Esophagus mucosa (tissue), 1 donor: ENCODE measurements at places on chromosomes 3 and 15.

GRCh38 chr3:19960696-19961095, 13.8 kb downstream of the RAB5A start:
- no peak for ATAC-seq

DNA sequence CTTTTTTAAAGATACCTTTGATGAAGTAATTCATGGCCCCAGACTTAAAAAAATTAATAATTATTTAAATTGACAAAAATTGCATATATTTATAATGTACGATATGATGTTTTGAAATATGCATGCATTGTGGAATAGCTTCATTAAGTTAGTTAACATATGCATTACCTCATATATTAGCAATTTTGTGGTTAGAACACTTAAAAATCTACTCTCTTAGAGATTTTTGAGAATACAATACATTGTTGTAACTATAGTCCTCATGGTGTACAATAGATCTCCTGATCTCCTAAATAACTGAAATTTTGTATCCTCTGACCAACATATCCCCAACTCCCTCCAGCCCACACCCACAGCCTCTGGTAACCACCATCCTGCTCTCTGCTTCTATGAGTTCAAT, 104.1 kb downstream of the PEX5L start:
- ATAC-seq = no peak

DNA sequence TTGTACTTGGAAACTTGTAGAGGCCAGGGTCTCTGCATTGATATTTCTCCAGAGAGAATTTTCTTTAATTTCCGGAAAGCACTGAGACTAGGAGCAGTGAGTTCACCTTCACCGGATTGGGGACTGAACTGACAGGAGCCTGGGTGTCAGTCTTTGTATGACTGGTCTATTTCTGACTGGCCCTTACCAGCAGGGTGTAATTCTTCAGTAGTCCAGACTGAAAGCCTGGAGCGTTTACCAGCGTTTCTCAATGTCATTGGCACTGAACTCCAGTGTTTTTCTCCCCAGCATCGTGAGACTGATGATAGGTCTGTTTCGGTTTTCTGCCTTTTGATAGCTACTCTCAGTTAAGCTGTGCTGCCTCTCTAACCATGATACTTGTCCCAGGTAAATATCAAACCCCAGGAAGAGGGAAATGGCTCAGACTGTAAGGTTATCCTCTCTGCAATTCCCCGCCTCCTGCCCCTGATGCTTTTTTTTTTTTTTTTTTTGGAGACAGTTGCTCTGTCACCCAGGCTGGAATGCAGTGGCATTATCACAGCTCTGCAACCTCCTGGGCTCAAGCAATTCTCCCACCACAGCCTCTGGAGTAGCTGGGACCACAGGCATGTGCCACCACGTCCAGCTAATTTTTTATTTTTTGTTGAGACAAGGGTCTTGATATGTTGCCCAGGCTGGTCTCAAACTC, 103.6 kb downstream of the CACNA2D3 start:
- ATAC-seq = no peak

DNA sequence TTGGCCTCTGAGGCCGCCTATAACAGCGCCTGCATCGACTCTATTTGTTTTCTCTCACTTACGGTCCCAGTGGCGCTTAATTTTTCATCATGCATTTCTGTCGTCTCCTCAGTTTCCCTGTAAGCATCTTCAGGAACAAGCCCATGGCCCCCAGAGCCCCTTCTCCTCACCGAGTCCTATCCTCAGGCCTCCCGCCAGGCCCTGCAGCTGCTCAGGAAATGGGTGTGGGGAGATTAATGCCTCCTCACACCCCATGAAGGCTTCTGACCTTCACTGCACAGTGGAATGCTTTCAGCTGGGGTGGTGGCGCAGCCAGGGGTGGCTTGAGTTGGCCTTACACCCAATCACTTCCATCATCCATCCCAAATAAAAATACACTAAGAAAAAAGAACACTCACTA, 260.4 kb downstream of the FAM43A start:
- no peak for ATAC-seq

DNA sequence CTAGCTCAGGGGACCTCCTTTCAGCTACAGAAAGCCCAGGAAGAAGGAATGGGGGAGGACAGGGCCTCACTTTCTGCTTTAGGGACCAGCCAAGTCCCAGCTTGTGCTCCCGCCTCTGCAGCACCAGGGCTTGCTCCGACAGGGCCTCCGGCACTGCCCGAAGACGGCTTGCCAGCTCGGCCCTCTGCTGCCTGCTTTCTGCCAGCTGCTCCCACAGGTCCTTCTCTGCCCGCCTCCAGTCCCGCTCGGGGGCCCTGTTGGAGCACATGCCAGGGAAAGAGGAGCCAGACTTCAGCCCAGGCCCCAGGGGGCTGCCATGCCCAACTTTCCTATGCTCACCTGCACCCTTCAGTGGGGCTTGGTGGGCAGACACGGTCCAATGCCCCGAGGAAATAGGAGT, 4.3 kb upstream of the CLK3 start:
- ATAC-seq = no peak

- peak; percentile 96 for ATAC-seq
These were observed 78.9 kb upstream of the SKOR1 start for GRCh38 chr15:67746450-67746849.

- ATAC-seq = no peak
These were observed 21.8 kb downstream of the MYH15 start for GRCh38 chr3:108488631-108489030.

DNA sequence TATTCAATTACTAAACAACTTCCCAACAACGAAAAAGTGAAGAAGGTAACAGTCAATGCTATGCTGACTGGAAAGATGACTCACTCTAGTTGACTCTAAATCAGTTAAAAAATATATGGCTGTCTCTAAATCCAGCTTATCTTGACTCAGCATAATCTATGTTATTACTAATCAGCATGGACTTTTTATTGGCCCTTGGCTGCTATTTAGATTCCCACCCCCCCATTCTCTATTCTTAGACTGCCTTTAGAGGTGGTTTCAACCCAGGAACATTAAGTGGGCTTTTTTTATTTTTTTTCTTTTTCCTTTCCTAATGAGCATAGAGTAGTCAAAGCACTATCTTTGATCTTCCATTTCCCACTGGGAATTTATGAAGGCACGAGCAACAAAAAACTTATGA, 1.9 kb downstream of the PCOLCE2 start:
- ATAC-seq = peak; percentile 56

DNA sequence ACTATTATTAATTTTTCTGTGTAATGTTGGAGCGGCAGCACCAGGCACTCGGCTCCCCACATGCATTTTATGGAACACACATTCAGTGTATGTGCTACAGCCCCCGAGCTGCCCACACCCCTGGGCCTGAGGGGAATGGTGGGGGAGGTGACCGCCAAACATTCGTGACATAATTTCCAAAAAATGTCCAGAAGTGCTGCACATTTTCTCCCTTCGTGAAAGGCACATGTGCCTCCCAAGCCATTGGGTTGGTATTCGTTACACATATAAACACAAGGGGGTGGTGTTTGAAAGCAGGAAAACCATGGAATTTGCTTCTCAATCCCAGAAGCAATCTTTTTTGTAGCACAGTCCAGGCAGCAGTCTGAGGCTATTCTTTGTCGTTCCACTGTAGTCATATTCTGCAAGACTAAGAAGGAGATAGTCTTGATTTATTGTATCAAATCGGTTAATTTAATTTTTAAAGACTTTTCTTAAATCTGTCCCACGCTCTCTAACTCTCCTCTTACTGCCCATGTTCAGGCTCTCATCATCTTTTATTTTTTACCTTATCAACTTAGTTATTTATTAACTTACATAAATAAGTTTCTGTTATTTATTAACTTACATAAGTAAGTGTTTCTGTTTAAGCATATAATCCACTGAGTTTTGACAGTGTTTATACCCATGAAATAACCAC, 39.2 kb upstream of the POLR2M start:
- no peak for ATAC-seq

GRCh38 chr3:118607915-118608820, 426.5 kb downstream of the IGSF11 start:
- ATAC-seq = no peak

GRCh38 chr3:55601366-55602080, 114.4 kb upstream of the WNT5A start:
- no peak for ATAC-seq

GRCh38 chr3:186849374-186849975, 7.0 kb downstream of the ADIPOQ start:
- ATAC-seq = no peak

GRCh38 chr3:48411606-48412374, 18.1 kb downstream of the PLXNB1 start:
- ATAC-seq = no peak

- ATAC-seq = peak; percentile 83
These were observed 84.2 kb upstream of the SLC4A7 start for GRCh38 chr3:27568393-27568792.

DNA sequence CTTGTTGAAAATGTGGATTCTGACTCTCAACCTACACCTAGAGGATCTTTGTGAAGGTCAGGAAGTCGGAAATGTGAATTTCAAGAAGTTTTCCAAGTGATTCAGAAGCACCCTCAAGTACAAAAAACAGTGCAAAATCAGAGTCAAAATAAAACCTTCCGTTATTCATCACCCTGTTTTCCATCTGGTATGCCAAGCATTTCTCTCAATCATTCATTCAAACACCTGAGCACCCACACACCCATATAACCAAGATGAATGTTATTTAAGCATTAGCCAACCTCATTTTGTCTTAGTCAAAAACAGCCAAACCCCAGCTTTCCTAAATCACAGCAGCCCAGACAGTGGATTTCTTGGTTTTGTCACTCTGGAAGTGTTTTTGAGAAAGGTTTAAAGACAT, 91.1 kb downstream of the OSBPL10 start:
- no peak for ATAC-seq

- ATAC-seq = no peak
These were observed 919.3 kb downstream of the TUSC7 start for GRCh38 chr3:117628823-117629291.

- ATAC-seq = peak; percentile 67
These were observed 646 bp upstream of the SLC35G2 start for GRCh38 chr3:136818191-136818768.

GRCh38 chr3:177127008-177127407, 70.3 kb downstream of the TBL1XR1 start:
- ATAC-seq = peak; percentile 80

DNA sequence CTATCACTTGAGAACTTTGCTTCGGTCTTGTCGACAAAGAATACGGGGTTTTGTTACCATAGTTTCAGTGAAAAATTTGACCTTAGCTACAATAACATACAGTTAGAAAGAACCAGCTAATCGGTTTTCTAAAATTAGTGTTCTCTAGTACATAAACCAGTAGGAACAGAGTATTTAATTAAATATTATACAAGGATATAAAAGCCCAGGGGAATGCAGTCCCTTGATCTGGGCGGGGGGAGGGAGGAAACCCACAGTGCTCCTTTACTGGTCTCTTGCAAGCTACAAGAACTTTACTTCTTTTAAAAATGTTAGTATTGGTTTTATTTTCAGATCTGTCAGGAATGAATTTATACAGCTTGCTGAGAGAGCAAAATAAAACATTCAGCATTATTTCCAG, 41.8 kb downstream of the ITPR1 start:
- ATAC-seq = no peak

- no peak for ATAC-seq
These were observed 18.6 kb downstream of the EPHB1 start for GRCh38 chr3:134813618-134814017.

GRCh38 chr3:114451561-114452018, 157.8 kb downstream of the TIGIT start:
- no peak for ATAC-seq

GRCh38 chr15:96365781-96366525, 35.5 kb downstream of the NR2F2 start:
- no peak for ATAC-seq

DNA sequence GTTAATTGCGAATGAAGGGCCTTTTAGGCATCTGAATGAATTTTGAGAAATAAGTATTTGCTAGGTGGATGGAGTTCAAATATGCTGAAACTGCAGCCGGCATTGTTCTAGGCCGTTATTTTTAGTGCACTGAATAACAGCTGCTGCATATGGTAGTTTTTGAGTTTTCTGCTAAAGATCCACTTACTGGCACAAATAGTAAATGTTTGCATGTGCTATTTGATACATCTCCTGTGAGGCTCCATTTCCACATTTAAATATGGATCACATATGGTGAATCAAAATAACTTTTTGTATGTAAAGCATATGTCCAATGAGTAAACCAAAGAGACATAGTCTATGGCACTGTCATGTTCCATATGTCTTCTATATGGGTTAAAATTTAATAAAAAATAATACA, 56.7 kb upstream of the CNTN4 start:
- no peak for ATAC-seq

DNA sequence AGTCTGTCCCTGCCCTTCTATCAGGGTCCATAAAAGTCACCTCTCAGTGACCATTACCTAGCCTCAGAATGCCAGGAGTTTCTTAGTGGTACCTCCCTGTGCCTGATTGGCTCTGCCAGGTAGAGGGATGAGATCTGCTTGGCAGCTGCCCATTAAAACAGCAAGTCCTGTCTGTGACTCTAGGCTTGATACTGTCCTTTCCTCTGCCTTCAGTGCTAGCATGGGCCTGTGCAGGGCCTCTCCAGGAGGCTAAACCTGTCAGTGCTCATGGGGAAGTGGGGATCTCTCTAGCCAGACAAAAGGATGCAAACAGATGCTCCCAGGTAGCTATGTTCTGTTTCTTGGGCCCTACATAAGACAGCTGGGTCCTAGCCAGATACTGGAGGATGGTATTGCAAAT, 10.0 kb upstream of the MANF start:
- no peak for ATAC-seq

GRCh38 chr3:40332684-40333083, 23.2 kb downstream of the EIF1B start:
- peak; percentile 9 for ATAC-seq

GRCh38 chr3:178826435-178827123, 245.0 kb downstream of the ZMAT3 start:
- ATAC-seq = no peak

DNA sequence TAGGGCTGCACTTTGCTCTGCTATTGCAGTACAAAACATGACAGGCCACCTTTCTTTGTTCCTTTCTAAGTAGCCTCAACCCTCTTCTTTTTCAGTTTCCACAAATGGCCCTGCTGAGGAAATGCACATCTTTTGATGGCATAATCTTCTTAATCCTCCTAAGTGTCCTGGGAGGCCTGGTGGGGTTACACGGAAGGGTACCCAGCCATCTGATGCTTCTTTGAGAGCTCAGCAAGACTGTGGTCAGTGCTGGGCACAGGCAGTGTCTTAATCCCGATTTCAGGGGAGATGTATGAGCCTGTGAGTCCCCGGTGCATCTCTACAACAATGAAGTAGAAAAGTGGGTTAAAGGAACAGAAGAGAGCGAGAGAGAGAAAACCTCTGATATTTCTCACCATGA, 404.8 kb downstream of the GRM7 start:
- ATAC-seq = no peak

GRCh38 chr3:83248454-83248853, 1487.0 kb upstream of the GBE1 start:
- ATAC-seq = no peak

GRCh38 chr15:68639926-68640600, 61.3 kb downstream of the CORO2B start:
- ATAC-seq = no peak

DNA sequence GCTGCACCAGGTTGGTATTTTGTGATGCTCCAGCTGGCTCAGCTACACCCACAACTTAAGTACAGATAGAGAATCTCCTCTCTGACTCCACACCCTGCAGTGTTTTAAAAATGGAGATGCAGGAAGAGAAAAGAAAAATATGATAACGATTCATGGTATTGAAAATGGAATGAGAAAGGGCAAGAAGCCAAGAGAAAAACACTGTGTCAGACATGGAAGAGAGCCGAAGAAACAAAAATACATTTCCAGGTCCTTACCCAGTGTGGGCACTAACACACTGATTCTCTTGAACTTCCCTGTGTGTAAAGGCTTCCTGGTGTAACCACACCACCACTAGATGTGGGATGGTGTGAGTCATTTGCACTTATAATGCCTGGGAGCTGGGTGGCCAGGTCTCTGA, 93.1 kb downstream of the GMPS start:
- no peak for ATAC-seq
